Tracheal epithelial cell (primary cell): ENCODE measurements at places on chromosomes 2 and 18. TPM values are rescaled to one million over a fixed set of nuclear protein-coding genes. Genes with fewer than 3 reads are reported as not detected.

Gene BOLL
- total RNA-seq, result not detected in 2 replicates

Gene SERPINB10
- 1.3 and 4.8 TPM in 2 replicates for total RNA-seq

Gene IL1B
- total RNA-seq, result 31.8 and 169 TPM in 2 replicates

Gene NEU2
- not detected in 2 replicates for total RNA-seq

Gene FOXD4L1
- total RNA-seq, result under 0.01 TPM in 2 replicates

Gene ELOA2
- total RNA-seq, result not detected in 2 replicates

Gene DCDC2C
- total RNA-seq, result not detected in 2 replicates

Gene SIX2
- total RNA-seq, result 5.3 and 10.7 TPM in 2 replicates

Gene AAMP
- 208 and 211 TPM in 2 replicates for total RNA-seq

Gene EVX2
- total RNA-seq, result not detected in 2 replicates
